ENCODE measurements at places on chromosomes 1 and 21.

DNA sequence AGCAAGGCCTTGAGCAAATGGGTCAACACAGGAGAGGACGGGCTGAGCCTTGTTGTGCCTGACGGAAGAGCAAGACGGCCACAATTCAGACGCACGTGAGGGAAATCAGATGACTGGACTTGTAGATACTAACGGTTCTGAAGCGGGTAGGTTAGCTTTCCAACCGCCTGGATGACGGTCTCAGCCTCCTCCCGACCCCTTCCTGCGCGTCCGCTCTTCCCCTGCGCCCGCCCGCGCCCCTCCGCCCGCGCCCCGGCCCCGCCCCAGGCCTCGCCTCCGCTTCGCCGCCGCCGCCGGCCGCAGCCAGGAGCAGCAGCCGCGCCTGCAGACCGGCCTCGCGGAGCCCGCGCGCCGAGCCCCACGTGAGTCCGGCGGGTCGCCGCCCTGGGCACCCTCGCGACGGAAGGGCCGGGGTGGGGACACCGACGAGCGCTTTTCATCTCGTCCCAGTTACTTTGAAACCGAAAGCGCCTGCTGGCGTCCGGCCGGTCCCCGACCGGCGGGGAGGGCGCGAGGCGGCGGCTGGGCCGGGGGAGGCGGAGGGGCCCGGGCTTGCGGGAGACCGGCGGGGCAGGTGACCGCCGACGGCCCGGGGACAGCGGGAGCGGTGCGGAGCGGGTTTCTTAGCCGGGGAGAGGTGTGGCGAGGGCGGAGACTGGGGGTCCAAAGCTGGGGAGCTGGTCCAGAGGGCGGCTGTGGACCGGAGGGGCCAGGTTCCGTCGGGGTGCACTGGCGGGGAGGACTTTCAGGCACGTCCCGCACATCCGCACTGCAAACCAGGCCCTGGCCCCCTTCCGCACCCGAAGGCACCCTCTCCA is at the start of gene TRAF5:
Gene TRAF5 (plus strand): TSS at position 306 of the 818 bp plus-strand sequence. CDS start 26,407 bp downstream, outside the sequence.
- no peak for DNase-seq

DNA sequence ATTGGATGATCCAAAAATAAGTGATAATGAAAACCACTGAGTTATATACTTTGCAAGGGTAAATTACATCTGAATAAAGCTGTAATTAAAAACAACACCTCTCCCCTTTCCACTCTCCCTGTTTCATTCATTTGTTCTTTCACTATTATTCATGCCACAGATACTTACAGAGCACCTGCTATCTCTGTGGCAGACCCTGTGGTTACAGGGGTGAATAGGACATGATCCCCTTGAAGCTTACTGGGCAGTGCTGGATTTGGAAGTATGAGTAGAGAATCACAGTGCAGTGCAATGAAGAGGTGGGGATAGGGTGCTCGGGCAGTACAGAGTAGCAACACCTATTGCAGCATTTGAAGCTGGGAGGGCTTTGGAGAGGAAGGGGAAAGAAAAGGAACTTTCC is 21.7 kb downstream of the ARV1 start:
- DNase-seq = no peak

- DNase-seq = no peak
These were observed 111.5 kb downstream of the ETS2 start for GRCh38 chr21:38917043-38917774.

- no peak for DNase-seq
These were observed 34.6 kb upstream of the MTR start for GRCh38 chr1:236760480-236760879.

DNA sequence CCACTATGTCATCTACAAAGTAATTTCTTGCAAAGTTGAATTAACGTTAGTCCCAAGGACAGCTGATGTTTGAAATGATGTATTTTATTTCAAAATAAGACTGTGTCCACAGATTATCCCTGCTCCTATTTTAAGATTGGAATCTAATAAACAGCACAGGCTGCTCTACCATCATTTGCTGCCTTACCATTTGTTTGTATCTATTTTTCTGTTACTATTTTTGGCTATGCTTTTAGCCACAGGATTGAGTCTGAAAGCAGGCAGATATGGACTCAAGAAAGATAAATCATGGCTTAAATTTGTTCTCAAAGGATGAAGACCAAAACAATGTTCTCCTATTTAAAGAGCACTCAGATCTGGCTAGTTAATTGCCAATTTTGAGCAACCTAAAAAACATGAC is 105.3 kb downstream of the RGS2 start:
- DNase-seq = no peak

Data from stimulated activated CD8-positive, alpha-beta memory T cell treated with anti-CD3 and anti-CD28 coated beads, Interleukin-2, amount 100 ng/mL, for 1 hour (primary cell).